Stimulated activated naive B cell treated with anti-CD40 and anti-IgM and Interleukin-4, amounts not matched to agents 10 μg/mL and 1 μg/mL and 100 μg/mL, for 72 hours (primary cell): ENCODE measurements at places on chromosomes 11 and 22.
A peak's percentile ranks its signal among the peaks of the same experiment; 100 is the strongest.

GRCh38 chr11:44165432-44165831 lies 70.0 kb downstream of the EXT2 start:
- DNase-seq = no peak

DNA sequence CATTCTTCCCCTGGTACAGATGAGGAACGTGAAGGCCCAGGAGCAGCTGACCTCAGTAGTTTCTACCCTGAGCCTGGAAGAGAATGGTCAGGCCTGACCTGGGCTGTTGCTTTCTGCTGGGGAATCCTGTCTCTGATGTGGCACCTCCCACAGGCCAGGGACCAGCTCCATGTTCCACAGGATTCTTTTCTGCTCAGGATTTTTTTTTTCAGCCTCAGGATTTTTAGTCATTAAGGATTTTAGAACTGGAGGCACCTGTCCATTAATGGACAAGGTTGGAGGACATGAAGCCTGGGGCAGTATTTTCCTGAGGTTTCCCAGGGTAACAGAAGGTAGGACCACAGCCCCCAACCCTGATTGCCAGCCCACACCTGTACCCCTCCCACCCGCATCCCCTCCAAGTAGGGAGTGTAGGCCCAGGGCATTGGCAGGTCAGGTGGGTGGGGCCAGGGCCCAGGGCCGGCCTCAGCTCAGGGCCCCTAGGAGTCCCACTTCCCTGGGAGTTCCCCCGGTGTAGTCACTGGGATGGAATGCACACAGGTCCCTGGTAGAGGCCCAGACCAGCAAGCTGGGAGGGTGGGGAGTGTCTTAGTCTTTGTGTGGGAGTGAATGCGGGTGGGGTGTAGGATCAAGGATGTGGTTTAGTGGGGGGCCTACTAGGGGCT lies 16.1 kb downstream of the BIK start:
- no peak for DNase-seq

- DNase-seq = no peak
Measured at GRCh38 chr11:119029340-119030028, 1.2 kb downstream of the SLC37A4 start.

GRCh38 chr22:38176170-38176741 lies 5.4 kb downstream of the PLA2G6 start:
- DNase-seq = peak; percentile 78

GRCh38 chr11:88421530-88421929 lies 84.0 kb upstream of the CTSC start:
- no peak for DNase-seq

GRCh38 chr22:31951194-31952093 lies 7.1 kb downstream of the YWHAH start:
- DNase-seq = no peak

DNA sequence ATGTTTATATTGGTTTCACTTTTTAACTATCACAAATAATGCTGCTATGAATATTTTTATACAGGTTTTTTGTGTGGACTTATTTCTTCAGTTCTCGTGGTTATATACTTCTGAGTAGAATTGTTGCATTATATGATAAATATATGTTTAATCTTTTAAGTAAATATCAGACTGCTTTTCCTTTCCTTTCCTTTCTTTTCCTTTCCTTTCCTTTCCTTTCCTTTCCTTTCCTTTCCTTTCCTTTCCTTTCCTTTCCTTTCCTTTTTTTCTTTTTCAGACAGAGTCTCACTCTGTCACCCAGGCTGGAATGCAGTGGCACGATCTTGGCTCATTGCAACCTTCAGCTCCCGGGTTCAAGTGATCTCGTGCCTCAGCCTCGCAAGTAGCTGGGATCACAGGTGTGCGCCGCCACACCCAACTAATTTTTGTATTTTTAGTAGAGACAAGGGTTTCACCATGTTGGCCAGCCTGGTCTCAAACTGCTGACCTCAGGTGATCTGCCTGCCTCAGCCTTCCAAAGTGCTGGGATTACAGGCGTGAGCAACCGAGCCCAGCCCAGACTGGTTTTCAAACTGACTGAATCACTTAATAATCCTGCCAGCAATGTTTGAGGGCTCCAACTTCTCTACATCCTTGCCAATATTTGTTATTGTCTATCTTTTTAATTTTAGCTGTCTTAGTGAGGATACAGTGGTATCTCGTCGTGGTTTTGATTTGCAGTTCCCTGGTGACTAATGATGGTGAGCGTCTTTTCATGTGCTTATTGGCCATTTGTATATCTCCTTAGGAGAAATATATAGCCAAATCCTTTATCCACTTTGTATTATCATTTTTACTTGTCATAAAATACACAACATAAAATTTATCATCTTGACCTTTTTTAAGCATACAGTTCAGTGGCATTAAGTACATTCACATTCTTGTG lies 21.9 kb downstream of the HTR3B start:
- no peak for DNase-seq

- DNase-seq = peak; percentile 0
Measured at GRCh38 chr11:44626645-44627044, 61.2 kb downstream of the CD82 start.

GRCh38 chr22:46686221-46687047 lies 51.6 kb downstream of the CERK start:
- no peak for DNase-seq

DNA sequence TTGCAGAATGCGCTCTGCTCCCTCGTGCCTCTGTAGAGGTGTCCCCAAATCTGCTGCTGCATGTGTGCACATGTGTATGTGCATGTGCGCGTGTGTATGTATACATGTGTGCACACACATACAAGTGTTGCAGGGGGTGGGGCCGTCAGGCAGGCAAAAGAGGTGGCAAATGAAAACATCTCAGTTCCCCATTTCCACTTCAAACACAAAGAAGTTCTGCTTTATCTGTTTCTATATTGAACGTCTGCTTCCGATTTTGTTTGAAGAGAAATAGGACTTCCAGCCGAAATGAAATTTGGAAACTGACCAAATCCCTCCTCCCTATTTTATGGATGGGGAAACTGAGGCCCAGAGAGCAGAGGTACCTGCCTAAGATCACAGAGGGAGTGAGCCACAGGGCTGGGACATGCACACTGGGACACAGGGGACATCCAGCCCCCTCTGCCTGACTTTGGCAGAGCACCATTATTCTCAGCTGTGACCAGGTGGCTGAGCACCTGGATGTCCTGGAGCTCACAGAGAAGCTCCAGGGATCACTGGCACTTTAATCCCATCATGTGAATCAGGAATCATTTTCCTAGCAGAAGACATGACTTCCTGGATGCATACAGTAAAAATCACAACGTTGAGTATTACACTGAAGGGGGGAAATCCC lies 41.2 kb upstream of the ALX4 start:
- peak; percentile 23 for DNase-seq

- no peak for DNase-seq
Measured at GRCh38 chr22:20937031-20937793, 20.0 kb downstream of the CRKL start.

DNA sequence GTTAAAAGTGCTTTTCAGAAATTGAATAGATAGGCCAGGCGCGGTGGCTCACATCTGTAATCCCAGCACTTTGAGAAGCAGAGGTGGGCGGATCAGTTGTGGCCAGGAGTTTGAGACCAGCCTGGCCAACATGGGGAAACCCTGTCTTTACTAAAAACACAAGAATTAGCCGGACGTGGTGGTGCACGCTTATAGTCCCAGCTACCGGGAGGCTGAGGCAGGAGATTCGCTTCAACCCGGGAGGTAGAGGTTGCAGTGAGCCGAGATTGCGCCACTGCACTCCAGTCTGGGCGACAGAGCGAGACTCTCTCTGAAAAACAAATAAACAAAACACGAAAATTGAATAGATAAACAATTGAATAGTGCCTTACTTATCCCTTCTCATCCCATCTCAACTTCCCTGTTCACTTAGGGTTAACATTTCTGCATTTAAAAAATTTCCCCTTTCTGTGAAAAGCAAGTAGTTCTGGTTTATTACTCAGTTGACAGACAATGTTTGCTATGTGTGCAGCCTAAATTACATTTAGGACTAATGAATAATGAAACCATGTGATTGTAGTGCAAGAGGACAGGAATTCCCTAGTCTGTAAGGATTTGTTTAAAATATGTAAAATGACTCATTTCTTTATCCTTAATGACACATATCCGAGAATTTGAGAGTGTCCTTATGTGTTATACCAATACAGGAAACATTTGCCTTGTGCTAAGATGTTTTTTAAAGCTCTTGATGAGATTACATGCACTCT lies 6.0 kb downstream of the RNF169 start:
- DNase-seq = no peak

DNA sequence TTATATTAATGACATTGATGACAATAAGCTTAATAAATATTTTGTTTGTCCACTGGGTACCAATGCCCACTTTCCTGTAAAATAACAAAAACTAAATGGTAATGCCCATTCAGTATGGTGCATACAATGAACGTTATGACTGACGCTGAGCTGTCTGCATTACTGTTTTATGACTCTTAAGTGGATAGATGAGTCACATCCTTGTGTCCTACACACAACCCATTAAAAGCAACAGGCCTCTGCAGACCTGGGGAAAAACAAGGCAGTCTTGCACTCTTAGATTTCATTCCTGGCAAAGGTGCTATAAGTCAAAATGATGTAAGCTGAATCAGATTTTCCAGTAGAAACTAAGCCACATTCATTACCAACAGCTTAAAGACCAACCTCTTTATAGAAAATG lies 176.3 kb upstream of the TMEM45B start:
- DNase-seq = no peak

- no peak for DNase-seq
Measured at GRCh38 chr22:37070744-37071143, 19.2 kb downstream of the KCTD17 start.

DNA sequence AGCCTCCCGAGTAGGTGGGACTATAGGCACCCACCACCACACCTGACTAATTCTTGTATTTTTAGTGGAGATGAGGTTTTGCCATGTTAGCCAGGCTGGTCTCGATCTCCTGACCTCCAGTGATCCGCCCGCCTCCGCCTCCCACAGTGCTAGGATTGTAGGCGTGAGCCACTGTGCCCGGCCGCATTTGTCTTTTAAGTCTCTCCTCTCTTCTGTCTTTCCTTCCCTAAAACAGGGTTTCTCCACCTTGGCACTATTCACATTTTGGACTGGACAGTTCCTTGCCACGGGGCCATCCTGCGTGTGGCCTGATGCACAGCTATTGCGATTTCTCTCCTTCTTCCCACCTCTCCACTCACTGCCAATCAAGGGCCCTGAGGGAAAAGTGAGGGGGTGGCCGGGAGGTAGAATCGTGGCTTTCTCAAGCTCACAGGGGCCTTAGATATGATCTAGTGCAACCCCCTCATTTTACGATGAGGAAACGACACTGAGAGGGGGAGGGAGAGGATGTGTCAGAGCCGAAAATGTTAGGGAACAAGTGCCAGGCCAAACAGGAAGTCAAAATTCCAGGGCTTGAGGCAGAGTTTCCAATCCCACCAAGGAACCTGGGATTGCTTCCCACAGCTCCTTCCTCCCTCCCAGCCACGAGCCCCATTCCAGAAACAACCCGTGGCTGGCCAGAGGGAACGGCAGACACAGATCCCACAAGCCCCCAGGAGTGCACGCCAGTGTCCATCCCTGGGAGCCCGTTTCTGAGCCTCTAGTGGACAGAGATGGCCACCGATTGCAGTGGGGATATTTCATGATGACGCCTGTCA lies 21.2 kb downstream of the SCGB1A1 start:
- DNase-seq = no peak

- no peak for DNase-seq
Measured at GRCh38 chr22:27406389-27406861, 395.1 kb downstream of the MN1 start.

DNA sequence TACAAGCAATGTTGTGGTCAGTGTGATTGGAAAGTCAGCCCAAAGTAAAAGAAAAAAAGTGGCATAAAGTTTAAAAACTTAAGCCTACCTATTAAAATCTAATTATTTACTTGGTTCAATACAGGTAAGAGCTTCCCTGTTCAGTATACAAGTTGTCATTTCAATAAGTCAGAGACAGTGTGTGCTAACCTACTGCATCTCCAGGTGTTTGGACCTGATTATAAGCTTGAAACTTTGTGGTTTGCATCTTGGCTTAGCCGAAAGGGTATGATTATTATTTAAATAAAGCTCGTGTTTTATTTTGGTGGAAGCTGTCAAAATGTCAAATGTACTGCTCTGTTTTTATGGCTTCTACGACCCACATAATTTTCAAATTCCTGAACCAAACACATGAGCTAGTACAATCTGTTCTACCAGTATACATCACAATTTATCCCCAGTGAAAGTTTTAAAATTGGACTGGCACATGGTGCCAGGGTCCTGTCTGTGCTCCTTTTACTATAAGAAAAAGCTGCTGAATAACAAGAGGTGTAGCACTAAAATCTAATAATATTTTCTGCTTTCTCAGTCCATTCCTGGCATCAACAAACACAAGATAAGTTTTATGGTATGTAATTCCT lies 103.9 kb upstream of the ANO3 start:
- DNase-seq = no peak

DNA sequence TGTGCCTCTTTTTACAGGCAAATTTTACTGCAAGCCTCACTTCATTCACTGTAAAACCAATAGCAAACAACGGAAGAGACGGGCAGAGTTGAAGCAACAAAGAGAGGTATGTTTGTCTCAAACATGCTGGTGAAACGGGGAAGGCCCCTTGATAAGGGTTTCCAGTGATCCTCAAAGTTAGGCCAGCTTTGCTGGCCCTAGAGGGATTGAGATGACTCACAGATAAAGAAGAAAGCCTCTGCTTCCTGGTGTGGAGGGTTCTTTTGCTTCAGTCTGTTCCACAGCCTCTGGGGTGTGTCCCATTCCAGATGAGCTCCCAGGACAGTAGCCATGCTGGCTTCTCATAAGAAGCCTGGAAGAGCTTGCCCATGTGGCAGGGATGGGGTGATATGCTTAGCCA lies 118.9 kb upstream of the PARVA start:
- DNase-seq = no peak

DNA sequence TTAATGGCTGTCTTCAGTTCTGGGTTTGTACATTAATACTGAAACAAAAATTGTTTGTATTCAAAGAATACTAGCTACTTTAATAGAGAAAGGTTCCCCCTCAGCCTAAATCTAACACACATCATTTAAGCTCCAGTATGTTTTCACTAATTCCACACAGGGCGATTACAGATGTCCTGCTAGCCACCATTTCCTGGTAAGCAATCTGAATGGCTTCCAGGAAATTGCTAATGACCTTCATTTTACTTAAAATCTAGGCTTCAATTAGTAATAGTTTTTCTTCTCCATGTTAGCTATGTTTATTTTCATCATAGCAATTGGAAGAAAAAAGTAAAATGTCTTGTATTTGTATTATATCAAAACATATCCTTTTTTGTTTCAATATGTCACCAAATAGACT lies 132.8 kb downstream of the SOX6 start:
- no peak for DNase-seq

- DNase-seq = no peak
Measured at GRCh38 chr22:21632237-21632895, at the start of gene CCDC116. Gene CCDC116 (plus strand): TSS chr22:21632760. CDS start chr22:21633182, 422 bp downstream.

GRCh38 chr11:70364745-70365543 lies 33.4 kb upstream of the CTTN start:
- DNase-seq = peak; percentile 23
